Stomach (tissue), 19 donors: ENCODE measurements at places on chromosomes 5 and 9. TPM values are rescaled to one million over a fixed set of nuclear protein-coding genes. Genes with fewer than 3 reads are reported as not detected.

The LCNL1 gene
- not detected for total RNA-seq

DNA sequence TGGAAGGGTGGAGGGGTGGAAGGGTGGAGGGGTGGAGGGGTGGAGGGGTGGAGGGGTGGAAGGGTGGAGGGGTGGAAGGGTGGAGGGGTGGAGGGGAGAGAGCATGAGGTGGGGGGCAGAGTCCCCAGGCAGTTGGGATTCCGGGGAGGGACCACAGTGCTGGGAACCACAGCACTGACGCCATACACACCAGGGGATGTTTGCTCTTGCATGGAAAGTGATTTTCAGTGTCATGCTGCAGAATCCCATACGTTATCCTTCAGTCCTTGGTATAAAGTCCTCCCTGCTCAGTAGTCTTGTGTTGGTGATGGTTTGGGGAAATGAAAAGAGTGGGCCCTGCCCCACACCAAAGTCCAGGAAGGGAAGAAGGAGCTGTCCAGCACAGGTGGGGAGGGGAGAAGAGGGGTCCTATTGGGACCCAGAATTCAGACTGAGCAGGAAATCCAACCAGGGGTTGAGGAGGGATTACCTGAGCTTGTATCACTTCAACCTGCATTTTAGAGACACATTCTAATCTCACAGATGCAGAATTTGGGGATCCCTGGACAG, 5.5 kb upstream of the FIBCD1 start:
- DNase-seq = no peak

The PCDHGA1 gene
- 0.18 TPM for total RNA-seq

The JAKMIP2 gene
- total RNA-seq = not detected

DNA sequence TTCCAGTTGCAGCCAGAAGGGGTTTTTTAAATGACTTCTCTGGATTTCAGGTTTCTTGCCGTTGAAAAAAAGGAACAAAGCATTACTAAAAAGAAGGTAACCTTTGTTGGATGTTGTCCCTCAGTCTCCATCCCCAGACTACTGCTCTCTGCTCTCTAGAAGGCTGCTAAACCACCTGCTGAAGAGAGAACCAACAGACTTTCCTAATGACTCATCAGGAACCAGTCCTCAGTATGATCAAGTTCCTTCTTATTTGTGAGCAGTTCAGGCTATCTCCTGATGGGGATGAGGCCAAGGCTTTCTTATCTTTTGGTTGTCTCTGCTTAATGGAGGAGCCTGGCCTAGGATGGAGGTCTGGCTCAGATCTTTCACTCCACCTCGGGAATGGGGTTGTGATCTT, 4.1 kb downstream of the KIF4B start:
- DNase-seq = no peak

The PCDHB7 gene
- total RNA-seq = 1.8 TPM

GRCh38 chr9:119117409-119117808, 251.8 kb downstream of the BRINP1 start:
- DNase-seq = no peak

GRCh38 chr9:128702949-128703615, 779 bp downstream of the PKN3 start:
- DNase-seq = no peak

GRCh38 chr5:166505544-166505943, 1785.9 kb upstream of the WWC1 start:
- DNase-seq = peak; percentile 49
